ENCODE measurements at places on chromosomes 7 and 10.

- DNase-seq = no peak
Measured at GRCh38 chr10:104351061-104351702, 2.5 kb upstream of the CFAP58 start.

DNA sequence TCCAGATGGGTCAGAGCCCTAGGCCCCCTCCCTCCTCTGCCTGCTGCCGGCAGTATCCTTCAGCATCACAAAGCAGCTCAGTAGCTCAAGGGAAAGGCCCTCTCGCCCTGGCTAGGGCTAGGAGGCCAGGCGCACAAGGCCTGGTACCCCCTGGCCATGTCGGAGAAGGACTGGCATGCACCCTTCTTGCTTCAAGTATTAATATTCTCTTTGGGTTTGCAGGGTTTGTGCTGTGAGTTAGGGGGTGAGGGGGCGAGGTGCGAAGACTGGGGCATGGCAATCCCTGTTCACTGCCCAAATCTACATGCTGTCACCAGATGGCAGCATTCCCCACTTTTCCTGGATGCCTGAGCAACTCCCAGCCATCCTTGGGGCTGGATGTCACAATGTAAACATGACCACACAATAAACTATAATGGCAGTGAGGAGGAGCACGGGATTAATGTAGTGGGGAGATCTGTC lies 105.2 kb downstream of the NEURL1 start:
- DNase-seq = no peak

GRCh38 chr7:3229904-3230470 lies 71.1 kb upstream of the SDK1 start:
- DNase-seq = no peak

- DNase-seq = no peak
Measured at GRCh38 chr10:61439058-61439609, 14.0 kb downstream of the TMEM26 start.

DNA sequence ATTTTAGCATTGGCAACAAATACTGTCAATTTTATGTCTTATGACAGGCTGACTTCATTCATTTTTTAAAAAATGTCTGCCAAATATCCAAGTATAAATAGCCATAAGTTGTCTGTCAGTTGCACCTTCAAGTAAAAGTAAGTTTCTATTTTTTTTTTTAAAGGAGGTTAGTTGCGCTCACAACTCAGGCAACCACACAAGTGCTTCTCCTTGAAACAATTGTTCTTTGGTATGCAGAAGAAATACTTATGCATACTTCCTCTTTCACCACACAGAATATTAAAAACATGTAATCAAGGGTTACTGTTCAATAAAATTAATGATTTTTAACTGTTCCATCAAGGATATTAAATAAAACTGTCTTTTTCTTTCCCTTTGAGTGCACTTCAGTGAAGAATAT lies 97.9 kb downstream of the RTKN2 start:
- DNase-seq = no peak

DNA sequence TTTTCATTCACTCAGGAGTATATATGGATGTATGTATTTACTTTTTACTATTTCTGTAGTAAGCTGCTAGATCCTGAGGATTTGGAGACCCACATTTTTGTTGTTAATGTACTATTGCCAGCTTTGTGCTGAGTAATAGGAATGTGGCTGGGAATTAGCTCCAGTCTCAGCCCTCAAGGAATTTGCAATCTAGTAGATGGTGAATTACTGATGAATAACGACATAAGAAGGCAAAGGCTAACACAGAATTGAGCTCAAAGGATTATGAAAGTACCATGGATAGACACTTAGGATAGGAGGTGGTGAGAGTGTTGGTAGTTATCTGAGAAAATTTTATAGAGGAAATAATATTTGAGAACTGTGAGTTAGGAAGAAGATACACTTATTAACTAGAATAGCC lies 19.9 kb downstream of the CASD1 start:
- no peak for DNase-seq
